ENCODE measurements at places on chromosomes 13 and 19. TPM values are rescaled to one million over a fixed set of nuclear protein-coding genes. Genes with fewer than 3 reads are reported as not detected.

GRCh38 chr13:40779796-40780285 lies 8.9 kb upstream of the MRPS31 start:
- DNase-seq: no peak

DNA sequence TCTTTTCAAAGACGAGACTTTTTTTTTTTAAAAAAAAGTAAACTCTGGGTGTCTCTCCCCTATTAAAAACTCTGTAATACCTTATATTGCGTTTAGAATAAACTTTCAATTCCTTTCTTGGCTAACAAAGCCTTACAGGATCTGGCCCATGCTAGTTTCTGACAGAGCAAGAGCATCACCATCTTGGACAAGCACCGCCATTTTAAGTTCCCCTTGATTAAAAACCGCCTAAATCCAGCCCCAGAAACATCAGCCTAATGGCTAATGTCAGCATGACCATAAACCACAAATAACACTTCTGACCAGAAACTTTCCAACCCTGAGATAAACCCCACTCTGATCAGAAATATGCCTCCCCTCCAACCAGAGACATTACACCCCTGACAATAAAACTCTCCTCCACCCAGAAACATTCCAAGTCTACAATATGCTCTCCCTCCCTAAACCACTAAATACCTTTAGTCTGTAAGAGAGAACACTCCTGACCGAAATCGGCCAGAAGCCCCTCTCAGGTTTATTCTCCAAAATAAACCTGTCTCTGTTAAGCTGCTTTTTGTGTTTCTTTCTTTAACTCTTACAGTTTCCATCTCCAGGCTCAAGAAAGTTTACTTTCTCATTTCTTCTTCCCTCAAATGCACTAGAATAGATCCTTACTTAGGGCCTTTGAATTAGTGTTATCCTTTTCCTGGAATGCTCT lies 1.6 kb upstream of the AKAP11 start:
- no peak for DNase-seq

DNA sequence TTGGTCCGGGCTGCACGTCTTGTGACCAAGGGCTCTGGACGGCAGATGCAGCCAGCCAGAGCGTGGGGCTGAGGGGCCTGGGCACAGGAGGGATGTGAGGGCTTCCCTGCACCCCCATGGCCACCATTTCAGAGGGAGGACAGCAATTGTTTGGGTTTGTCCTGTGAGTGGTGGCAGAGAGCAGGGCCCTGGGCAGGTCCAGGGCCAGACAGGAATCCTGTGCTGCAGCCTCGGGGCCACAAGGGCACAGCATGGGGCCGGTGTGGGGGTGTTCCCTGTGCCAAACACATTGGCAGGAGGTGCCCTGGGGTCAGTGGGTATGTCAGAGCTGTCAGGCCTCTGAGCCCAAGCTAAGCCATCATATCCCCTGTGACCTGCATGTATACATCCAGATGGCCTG lies 32.2 kb downstream of the WTIP start:
- no peak for DNase-seq

- peak; percentile 49 for DNase-seq
Measured at GRCh38 chr19:1624458-1624857, 19.2 kb upstream of the UQCR11 start.

- DNase-seq: peak; percentile 75
Measured at GRCh38 chr13:23558675-23559536, 11.3 kb upstream of the TNFRSF19 start.

- no peak for DNase-seq
Measured at GRCh38 chr19:15464394-15465385, at the start of gene RASAL3. Gene RASAL3, minus strand, starts transcription at chr19:15464544. Its CDS starts 186 bp downstream, at chr19:15464358.

- DNase-seq: peak; percentile 90
Measured at GRCh38 chr19:47790398-47790814, 11.9 kb downstream of the SELENOW start.

GRCh38 chr13:112182251-112182650 lies 115.3 kb downstream of the SOX1 start:
- no peak for DNase-seq

DNA sequence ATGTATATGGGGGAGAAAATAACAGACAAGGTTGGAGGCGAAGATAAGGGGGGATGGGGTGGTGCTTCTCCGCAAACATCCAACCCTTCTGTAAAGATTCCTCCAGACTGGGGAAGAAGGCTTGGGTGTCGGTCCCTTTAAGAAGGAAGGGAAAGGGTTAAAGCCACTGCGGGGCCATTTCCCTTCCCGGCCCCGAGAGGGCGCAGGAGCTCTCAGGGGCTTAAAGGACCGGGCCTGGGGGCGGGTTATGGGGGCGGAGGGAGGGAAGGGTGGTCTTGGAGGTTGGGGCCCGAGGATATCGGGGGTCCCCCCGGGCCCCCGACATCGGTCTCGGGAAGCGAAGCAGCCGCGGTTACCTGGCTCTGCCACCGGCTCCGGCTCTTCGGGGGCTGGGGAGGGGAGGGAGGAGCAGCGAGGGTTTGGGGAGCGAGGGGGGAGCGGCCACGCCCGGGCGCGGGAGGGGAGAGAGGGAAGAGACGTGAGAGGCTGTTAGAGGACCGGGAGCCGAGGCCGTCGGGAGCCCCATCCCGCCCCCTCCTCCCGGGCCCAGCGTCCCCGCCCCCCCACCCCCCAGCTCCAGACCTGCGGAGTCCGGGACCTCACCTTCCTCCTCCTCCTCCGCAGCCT lies 2.8 kb downstream of the TNNT1 start:
- DNase-seq: no peak

GRCh38 chr19:5567360-5567969 lies at the start of gene TINCR:
Gene TINCR, minus strand, starts transcription at chr19:5567953.
- DNase-seq: no peak

DNA sequence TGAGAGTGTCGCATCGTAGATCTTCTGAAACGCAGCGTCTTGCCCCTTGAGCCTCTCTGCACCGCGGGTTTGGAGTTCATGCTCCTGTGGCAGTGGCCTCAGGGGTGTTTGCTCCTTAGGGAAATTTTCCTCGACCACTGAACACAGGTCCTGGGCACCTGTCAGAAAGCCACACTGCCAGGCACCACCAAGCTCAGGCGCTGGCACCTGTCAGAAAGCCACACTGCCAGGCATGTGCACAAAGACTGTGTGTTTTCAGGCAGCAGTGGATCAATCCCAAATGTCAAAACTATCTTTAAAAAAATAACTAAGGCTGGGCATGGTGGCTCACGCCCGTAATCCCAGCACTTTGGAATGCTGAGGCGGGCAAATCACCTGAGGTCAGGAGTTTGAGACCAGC lies 87.1 kb downstream of the ATP11A start:
- no peak for DNase-seq

DNA sequence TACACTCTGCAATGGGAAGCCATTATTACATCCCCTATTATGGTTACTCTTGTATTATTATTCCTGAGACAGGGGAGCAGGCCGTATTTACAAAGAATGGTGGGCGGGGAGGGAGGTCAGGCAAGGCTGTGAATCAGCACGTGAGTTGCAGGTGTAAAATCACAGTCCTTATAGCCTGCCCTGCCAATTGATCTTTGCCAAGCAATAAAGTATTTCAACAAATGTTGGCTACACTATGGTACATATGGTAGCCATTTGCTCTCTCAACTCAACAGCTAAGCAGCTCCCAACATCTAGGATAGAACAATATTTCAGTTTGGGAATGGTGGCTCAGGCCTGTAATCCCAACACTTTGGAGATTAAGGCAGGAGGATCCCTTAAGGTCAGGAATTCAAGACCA lies 12.1 kb downstream of the EPS15L1 start:
- no peak for DNase-seq

DNA sequence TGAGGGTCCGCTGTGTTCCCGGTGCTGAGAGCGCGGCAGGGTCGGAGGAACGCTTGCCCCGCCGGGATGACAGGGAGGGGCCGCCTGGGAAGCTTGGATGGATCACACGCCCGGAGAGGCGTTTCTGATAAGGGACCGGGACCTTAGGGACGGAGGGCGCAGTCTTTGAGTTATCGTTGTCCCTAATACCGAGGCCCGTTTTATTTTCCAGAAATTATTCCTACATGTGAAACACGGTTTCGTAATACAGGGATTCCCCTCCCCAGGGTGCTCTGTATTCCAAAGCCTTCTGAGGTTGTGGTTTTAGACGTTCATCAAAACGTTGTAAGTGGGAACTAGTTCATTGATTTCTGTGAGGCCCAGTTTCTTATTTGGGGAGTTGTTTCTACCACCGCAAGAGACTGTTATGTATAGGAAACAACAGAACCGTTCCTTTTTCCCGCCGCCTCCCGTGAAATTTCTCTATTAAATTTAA lies 752 bp downstream of the PDCD5 start:
- DNase-seq: peak; percentile 47

DNA sequence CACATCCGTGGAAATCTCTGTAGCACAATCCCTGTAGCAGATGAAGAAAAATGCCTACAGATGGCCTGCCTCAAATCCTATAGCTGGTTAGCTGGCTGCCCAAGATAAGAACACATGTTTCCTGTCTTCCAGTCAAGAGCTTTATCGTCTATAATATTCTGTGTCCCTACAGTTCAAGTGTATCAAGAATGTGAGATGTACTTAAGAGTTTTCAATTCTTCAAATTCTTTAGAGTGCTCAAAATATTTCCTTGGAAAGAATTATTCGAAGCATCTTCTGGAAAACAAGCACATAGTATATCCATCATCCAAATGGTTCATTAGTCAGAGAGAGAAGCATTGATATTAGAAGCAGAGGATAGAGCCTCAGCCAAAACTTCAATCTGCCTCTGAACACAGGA lies 239.8 kb downstream of the COG6 start:
- no peak for DNase-seq

DNA sequence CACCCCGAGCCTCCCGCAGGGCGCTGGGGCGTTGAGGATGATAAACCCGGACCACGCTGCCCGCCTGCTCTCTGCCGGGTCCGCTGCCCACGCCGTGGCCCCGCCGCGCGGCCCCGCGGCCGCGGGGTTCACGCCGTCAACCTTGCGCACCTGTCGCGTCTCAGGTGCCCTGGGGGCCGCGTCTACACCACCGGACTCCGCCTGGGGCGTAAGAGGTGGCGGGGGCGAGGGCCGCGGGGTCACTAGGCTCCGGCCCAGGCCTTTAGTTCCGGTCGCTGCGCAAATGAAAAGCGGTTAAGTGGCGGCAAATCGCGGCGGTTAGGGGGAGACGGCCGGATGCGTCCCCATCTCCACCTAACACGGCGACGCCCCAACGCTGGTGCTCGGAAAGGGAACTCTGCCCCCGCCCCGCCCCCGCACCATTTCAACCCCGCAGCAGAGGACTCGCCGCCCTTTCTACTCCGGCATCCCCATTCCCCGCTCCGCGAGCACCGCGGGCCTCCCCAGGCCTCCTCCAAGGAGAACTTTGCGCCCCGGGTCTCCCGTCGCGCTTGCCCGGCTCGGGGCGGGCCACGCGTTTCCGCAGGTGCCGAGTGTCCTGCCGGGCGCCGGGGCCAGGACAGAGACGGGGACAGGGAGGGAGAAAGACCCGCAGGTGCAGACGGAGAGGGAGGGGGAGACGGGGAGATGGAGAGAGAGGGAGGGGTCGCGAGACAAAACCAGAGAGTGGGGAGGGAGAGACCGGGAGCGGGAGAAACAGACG lies 4.3 kb downstream of the ONECUT3 start:
- DNase-seq: no peak

DNA sequence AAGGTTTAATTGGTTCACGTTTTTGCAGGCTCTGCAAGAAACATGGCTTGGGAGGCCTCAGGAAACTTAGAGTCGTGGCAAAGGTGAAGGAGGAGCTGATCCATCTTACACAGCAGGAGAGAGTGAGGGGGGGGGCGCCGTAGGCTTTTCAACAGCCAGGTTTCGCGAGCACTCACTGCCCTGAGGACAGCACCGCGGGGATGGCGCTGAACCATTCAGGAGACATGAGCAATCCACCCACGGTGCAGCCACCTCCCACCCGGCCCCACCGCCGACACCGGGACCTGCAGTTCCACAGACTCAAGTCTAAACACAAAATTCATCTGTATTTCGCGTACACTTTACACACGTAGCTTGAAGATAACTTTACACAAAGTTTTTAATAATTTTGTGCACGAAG lies 73.6 kb downstream of the KDM4B start:
- peak; percentile 32 for DNase-seq

DNA sequence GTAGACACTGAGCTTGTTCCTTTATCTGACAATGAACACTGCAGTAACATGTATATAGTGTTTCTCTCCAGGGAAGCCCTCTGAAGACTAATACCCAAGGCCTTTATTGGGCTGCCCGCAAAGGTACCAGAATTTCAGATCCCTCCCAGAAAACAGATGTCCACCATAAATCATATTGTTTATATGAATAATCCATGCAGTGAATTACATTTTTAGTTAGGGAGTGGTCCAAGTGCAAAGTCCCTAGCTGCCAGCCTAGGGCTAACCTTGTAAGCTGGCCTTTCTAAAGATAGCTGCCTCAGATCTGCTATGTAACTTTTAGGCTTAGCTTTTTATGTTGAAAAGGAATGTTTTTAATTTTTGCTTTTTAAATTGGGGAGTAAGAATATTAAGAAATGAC lies 44.7 kb downstream of the TDRD3 start:
- DNase-seq: no peak

DNA sequence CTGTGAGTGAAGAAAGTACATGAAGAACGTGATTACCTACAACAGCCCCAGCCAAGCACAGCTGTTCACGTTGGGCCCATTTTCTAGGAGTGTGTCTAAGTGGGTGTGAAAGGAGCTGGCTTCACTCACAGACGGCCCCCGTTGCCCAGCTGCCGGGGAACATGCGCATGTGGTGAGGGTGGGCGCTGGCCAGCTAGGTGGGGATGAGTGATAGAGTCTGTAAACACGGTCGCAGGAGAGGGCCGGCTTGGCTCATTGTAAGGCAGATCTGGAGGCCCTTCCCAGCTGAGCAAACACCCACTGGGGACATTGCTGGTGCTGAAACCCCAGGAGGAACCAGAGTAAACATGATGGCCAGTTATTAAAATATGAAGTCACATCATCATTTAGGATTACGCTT lies 160.5 kb downstream of the TEX29 start:
- no peak for DNase-seq

- no peak for DNase-seq
Measured at GRCh38 chr19:11090997-11091702, 1.9 kb downstream of the LDLR start.

- DNase-seq: no peak
Measured at GRCh38 chr13:72570019-72570418, 157.4 kb downstream of the MZT1 start.

GRCh38 chr13:72384186-72384823 lies 343.1 kb downstream of the MZT1 start:
- no peak for DNase-seq

DNA sequence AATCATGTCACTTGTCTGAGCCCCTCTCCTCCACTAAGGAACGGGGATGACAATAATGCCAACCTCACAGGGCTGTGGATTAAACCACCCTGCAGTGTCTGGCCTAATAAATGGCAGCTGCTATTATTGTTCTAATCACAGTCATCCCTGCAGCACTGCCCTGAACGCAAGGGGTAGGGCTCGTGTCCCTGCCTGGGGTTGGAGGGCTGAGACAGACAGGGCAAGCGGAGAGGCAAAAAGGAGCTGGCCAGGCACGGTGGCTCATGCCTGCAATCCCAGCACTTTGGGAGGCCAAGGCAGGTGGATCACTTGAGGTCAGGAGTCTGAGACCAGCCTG lies 10.2 kb upstream of the KPTN start:
- DNase-seq: no peak

Gene CEACAM7
- total RNA-seq: not detected

Gene TEKTIP1
- total RNA-seq: 0.40 TPM

Gene GPX4
- 337 TPM for total RNA-seq

Gene ASF1B
- total RNA-seq: 1.6 TPM

Gene MZT1
- 6.8 TPM for total RNA-seq

Gene UGGT2
- total RNA-seq: 12.9 TPM

Gene ATP1A3
- 416 TPM for total RNA-seq

Gene GPR12
- 0.15 TPM for total RNA-seq

Gene ZNF439
- total RNA-seq: 3.7 TPM
